Astrocyte (in vitro differentiated cells and primary cell): ENCODE measurements at places on chromosomes 1 and 21. TPM values are rescaled to one million over a fixed set of nuclear protein-coding genes. Genes with fewer than 3 reads are reported as not detected.

DNA sequence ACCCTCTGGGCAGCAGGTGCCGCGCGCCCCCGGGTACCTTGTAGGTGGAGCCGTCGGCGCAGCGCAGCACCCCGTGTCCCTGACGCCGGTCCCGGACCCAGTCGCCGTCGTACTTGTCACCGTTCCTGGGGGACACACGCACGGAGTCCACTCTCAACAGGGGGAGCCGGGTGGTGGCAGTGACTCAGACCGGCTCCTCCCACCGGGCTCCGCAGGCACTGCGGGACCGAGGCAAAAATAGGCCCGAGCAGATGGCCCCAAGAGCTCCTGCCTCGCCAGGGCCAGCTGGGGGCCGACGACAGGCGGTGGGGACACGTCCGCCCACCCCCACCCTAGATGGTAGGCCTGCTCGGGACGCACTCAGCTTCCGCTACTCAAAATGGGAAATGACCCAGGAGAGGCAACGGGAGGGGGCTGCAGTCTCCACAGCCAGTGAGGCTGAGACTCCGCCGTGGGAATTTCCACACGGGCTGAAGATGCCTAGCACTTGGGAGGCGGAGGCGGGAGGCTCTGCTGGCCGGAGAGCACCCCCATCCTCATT, 6.3 kb downstream of the MORN1 start:
- DNase-seq: no peak

GRCh38 chr1:5975133-5975880, 16.9 kb downstream of the NPHP4 start:
- DNase-seq: peak; percentile 28

DNA sequence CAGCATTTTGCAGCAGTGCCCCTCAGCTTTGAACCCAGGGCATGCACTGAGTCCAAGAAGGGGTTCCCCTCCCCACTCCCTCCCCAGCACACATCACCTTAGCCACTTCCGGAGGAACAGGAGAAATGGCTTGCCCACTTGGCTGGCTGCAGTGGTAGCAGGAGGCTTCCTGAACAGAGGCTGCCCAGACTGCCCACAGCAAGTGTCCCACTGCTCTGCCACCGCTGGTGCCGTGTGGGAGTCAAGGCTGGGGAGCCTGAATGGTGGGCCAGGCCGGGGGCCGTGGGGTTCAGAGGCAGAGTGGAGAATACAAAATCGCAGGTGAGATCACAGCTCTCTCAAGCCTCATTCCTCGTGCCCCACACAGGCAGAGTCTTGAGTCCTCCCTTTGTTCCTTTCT, 34.5 kb downstream of the CD247 start:
- DNase-seq: no peak

GRCh38 chr1:30965924-30966599, 57.5 kb upstream of the SDC3 start:
- DNase-seq: no peak

- no peak for DNase-seq
Observed at GRCh38 chr1:6176779-6177178, 3.3 kb downstream of the CHD5 start.

TNFRSF1B gene
- 0.09 TPM in 1 of 2 replicates, not detected in the other for total RNA-seq

DNA sequence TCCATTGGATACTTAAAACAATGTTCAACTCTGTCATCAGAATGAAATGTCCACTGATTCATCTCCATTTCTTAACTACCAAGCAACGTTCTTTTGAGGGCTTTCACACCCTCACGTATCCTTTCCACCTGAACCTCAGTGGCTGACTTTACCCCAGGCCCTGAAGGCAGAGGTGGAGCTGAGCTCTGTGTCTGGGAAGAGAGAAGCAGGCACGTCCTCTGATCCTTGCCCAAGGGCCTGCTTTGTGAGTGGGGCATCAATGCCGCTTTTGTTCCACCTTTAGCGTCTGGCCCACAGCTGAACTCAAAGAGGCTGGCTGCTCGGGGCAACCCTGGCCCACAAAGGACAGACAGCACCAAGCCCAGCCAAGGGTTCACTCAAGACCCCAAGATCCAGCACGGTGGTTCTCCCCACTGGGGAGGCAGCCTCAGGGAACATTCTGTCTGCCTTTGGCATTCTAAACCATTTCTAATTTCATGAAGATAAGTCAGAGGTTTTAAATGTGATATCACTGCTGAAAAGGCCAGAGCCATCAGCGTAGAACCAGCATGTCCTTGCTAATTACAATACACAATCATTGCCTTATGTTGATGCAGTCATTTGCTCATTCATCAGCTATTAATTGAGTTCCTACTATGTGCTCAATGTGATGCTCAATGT, 126.0 kb upstream of the UBE2U start:
- DNase-seq: no peak

- DNase-seq: no peak
Observed at GRCh38 chr21:42473498-42474042, 22.5 kb downstream of the RSPH1 start.

- no peak for DNase-seq
Observed at GRCh38 chr1:20187813-20188454, 1.6 kb upstream of the PLA2G2C start.

PLCH2 gene
- total RNA-seq: 2.0 and 2.2 TPM in 2 replicates

DNA sequence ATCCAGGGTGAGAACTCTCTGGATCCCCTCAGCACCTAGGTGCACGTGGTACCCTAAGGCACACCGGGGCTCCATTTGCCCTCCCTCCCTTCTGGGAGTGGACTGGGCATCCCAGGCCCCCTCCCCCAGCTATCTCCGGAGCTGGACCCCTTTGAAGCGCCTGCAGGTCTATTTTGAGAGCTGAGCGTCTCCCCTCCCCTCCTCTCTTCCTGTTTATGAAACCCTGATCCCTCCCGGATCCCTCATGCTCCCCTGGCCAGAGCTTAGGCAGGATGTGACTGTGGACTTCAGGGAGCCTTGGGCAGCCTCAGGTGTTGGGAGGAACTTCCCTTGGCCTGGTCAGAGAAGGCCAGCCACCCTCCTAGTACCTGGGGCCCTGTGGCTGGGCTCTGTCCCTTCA, 10.2 kb downstream of the RPS6KA1 start:
- DNase-seq: no peak

- DNase-seq: peak; percentile 8
Observed at GRCh38 chr1:28756846-28757245, 20.1 kb downstream of the YTHDF2 start.

DNA sequence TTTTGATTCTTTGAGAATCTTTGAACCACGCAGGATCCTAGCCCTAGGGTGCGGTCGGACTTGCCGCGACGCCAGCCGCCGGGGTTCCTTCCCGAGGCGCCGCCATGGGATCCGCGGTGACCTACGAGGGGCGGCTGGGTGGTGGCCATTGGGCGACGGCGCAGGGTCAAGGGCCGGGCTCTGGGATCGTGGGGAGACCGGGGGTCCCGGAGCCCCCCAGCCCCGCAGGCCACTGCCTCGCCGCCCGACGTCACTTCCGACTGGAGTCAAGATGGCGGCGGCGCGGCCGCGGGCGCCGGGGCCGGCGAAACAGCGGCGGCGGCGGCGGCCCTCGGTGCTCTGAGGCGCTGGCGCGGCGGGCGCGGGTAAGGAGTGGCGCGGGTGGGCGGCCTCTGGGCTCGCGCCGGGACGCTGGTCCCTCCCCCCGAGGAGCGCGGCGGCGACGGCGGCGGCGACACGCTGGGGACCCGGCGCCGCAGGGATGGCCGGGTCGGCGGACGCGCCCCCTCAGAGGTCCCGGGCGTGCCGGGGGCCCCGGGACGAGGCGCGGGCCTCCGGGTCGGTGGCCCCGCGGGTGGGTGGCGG, at the start of gene PRDM2:
TSS of gene PRDM2 (plus strand) at position 253 of the 585 bp plus-strand sequence. CDS start 15,418 bp downstream, outside the sequence.
- peak; percentile 9 for DNase-seq

IGSF3 gene
- total RNA-seq: 11.7 and 12.7 TPM in 2 replicates

GRCh38 chr1:230827081-230827681, 41.1 kb downstream of the C1orf198 start:
- DNase-seq: peak; percentile 77

- DNase-seq: no peak
Observed at GRCh38 chr1:111952125-111952657, 37.3 kb downstream of the KCND3 start.

GRCh38 chr1:226889616-226890330, 19.4 kb downstream of the PSEN2 start:
- no peak for DNase-seq

SH3GLB1 gene
- total RNA-seq: 138 and 147 TPM in 2 replicates

GRCh38 chr1:185158800-185159199, 1.8 kb downstream of the SWT1 start:
- no peak for DNase-seq

DNA sequence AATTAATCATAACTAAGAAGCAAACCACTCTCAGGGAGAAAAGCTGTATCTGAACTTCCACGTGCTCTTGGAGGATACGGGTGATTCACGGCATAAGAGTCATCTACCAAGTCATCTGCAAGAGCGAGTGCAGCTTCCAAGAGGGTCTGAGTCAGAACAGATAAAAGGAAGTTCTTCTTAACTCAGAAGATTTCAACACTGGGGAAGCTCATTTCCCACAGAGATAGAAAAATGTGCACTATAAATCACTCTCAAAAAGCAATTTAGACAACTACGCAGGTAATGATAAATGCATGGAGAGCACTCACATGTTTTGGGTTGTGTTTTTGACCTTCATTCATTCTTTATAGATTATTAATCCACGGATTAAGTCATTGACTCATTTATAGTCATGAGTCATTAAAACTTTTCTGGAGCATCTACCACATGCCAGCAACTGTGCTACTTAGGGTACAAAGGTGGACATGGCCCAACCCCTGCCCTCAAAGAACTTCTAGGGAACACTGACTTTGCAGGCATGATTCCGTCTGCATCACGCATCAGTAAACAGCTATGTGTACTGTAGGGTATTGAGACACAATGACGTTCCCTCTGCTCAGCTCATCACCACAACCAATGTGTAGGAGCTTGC, 20.8 kb downstream of the KCNJ15 start:
- DNase-seq: peak; percentile 100

LEFTY2 gene
- 7.0 and 12.9 TPM in 2 replicates for total RNA-seq

DNA sequence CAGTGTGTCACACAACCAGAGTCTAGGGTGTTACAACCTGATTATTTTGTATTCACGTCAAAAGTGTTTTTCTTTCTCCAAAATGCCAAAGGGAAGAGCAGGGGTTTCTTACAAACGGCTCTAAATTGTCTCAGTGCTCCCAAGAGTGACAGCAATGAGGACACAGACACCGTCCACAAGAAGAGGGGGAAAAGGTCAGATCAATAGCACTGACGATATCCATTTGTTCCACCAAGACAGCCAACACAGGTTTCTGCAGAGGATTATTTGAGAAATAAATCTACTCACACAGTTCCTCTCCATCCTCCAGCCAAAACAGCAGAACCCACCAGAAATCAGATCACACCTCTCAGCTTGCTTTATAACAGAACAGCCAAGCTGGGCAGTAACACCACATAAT, 193.9 kb downstream of the SEC16B start:
- no peak for DNase-seq

SPRR2B gene
- total RNA-seq: not detected in 2 replicates

DNA sequence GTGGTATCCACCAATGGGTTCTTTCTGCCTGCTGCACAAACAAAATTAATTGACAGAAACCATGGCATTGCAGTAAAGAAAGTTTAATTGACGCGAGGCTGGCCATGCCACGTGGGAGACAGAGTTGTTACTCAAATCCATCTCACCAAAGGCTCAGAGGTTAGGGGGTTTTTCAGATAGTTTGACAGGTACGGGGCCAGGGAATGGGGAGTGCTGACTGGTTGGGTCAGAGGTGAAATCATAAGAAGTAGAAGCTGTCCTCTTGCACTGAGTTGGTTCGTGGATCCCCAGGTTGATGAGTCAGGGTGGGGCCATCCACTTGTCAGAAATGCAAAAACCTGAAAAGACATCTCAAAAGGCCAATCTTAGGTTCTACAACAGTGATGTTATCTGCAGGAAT, 941 bp upstream of the TBCE start:
- no peak for DNase-seq

DNA sequence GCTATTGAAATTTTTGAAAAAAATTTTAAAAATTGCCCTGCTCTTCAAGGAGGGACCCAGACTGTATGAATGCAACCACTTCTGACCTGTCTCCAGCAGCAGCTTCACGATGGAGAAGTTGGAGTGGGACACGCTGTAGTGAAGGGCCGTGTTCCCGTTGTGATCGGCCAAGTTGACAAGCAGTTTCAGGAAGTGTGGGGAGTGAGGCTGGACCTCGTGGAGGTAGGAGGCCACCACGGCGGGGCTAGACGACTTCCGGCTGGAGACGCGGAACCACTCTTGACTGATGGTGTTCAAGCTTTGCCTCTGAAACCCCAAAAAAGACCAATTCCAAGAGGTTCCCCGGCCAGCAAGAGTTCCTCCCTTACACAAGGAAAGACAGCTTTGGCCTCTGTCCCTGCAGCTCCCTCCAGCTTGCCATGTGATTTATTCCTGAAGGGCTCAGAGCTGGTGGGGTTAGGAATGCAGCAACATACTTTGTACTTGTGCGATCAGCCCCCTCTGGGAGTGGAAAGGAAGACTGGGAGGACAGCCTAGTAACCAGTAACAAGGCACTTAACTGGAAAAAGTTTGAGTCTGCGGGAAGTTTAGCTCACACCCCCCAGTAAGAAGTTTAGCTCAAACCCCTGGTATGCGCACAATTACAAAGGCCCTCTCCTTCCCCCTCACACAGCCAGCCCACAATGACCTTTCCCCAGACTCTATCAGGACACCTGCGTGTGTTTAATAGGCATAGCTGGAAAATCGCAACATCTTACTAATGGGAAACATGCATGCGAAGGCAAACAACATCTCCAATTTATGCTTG, 56.0 kb downstream of the KANK4 start:
- peak; percentile 31 for DNase-seq

DISC1 gene
- total RNA-seq: 8.3 and 9.1 TPM in 2 replicates

DNA sequence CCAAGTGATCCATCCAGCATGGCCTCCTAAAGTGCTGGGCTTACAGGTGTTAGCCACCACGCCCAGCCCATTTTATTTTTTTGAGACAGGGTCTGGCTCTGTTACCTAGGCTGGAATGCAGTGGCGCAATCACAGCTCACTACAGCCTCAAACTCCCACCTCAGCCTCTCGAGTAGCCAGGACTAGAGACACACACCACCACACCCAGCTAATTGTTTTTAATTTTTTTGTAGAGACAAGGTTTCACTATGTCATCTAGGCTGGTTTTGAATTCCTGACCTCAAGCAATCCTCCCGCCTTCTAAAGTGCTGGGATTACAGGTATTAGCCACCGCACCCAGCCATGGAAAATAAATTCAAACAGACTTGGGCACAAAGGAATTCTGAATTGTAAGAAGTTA, 31.9 kb downstream of the PUM1 start:
- no peak for DNase-seq

SMIM1 gene
- 6.4 and 6.6 TPM in 2 replicates for total RNA-seq

DNA sequence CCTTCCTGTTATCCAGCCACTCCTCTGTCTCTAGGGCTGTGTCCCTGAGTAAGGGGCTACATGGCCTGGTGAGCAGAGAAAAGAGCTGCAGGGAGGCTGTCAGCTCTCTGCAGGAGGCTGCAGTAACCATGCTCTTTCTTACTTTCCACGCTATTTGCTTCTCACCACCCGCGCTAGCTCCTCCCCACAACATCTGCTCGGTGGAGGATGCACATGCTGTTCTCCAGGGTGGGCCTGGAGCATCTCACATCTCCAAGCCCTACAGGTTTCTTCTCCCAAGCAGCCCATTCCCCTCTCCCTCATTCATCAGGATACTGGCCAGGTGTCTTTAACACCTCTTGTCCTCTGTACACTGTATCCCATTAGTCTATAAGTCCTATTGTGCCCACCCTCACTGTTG, 103.8 kb downstream of the IER5 start:
- DNase-seq: no peak
